ENCODE measurements at places on chromosomes 5 and 9.
A peak's percentile ranks its signal among the peaks of the same experiment; 100 is the strongest.

DNA sequence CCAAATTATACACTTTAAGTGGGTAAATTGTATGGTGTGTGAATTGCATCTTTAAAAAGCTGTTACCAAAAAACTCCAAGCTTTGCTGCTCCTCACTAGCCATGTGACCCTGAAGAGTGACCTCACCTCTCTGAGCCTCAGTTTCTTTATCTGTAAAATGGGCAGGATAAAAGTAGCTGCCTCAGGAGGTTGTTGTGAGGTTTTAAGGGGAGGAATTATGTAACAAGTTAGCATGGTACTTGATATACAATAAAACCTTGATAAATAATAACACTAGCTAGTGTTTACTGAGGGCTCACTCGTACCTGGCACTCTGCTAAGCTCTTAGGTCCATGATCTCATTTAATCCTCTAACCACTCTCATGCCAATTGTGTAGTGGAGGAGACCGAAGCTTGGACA is 19.0 kb upstream of the PHF19 start:
- no peak for DNase-seq

GRCh38 chr5:168168978-168169698 is 122.3 kb upstream of the WWC1 start:
- no peak for DNase-seq

GRCh38 chr9:93329629-93330280 is 121.7 kb upstream of the FAM120A start:
- DNase-seq, result no peak

DNA sequence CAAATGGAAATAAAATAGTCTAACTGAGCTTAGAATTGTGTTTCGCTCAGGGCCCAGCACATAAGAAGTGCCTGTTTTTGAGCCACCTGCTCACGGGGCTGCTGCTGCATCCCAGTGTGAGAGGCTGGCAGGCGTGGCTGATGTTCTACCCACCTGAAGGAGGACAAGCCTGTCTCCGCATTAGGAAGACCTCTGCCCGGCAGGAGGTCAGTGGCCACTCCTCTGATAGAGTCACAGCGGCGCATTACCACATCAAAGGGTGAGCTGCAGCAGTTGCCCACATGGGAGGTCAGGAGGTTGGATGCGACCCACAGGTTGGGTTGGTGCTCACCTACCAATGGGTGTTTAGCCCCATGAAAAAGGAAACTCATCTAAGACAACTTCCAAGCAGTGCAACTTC is 3.7 kb upstream of the SLC6A7 start:
- no peak for DNase-seq

DNA sequence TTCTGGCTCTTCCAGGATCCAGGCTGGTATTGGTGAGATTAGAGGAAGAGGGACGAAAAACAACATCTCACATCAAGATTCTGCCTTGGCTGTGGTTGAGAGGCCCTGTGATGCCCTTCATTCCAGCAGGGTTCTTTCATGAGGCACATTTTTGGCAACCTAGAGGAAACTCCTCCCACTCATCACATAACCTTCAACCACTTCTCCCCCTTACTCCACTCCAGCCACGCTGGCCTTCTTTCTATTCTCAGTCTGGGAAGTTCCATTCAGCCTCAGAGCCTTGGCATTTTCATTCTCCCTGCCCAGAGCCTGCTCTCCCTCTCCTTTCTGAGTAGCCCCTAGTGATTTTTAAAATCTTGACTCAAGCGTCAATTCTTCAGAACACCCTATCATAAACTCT is 337.5 kb downstream of the ZSWIM6 start:
- no peak for DNase-seq

GRCh38 chr5:58979090-58979489 is 396.2 kb downstream of the RAB3C start:
- DNase-seq, result no peak

DNA sequence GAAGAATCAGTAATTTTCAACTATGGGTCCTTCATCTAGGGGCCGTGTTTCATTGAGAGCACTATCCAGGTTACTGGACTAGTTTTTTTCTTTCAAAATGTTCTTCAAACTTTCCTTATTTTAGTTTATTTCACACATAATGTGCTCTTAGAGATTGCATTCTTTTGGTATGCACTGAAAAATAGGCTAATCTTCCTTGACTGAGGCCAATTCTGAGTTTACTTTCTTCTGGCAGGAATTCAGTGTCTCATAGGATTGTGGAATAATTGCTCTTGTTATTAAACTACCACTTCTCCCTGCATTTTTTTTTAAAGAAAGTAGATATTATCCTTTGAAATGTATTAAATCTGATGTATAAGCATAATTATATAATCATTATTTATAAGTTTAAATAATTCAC is 624.5 kb downstream of the RAB3C start:
- no peak for DNase-seq

- DNase-seq, result no peak
Observed at GRCh38 chr5:52523701-52524100, 264.0 kb upstream of the ITGA1 start.

DNA sequence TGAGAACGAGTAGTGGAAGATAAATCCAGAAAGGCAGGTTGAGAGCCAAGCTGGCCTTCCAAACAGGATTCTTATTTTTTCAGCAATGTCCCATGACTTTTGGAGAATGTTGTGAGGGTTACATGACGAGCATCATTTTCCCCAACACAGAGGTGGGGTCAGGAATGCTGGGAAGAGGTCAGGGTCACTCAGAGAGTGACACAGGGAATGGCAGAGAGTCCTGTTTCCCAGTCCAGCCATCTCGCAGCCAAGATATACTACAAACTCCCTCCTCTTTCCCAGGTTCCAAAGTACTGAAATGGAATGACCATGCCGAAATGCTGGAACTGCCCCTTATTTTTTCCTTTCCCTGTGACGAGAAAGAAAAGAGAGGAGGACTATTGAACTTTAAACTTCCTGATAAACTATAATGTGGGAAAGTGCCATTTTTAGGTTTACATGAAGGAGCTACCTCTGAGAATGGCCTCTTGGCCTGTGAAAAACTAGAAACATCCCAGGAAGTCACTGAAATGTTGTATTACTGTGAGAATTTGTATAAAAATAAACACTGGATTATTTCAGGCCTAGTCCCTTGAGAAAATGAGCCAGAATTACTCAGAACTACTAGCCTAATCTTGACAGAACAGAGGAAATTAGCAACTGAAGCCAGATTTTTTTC is 420.4 kb downstream of the CETN3 start:
- DNase-seq, result no peak

DNA sequence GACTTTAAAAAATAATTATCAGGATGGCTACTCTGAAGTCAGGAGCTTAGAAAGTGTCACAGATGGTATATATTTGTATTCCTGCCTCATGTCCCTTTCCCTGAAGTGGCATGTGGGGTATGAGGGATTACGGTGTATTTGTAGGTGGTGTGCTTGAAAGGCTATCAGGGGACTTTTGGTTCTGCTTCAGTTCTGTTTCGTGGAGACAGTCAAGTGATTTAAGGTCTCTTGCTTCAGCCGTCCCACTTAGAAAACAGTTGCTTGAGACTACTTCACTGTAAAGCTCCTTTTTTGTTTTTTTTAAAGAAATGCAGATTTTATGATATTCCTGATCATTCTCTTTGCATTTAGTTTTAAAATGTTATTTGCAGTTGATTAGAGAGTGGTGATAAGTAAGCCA is 18.3 kb downstream of the PARP8 start:
- DNase-seq, result no peak

DNA sequence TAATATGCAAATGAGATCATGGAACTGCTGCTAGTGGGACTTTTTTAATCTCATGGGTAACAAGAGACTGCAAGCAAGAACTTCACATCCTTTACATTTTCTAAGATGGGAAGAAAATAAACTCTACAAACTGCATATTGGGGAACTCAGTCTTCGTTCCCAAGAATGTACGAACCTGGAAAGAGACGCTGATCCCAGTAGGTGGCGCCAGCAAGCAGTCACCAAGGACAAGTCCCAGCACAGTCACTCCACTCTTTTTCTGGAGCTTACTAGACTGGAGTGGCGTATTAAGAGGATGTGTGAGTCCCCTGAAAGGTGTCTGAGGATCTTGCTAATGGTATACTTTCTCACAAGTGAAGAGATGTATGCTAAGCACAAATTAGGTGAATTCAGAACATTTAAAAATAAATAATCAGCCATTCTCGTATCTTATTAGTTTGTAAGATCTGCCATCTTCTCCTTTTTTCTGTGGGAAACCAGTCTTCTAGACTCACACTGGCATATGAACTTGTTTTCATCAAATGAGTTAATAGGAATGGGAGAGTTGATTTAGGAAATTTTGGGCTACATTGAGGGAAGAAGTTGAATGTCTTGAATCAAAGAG is 16.0 kb upstream of the PUM3 start:
- peak; percentile 34 for DNase-seq

DNA sequence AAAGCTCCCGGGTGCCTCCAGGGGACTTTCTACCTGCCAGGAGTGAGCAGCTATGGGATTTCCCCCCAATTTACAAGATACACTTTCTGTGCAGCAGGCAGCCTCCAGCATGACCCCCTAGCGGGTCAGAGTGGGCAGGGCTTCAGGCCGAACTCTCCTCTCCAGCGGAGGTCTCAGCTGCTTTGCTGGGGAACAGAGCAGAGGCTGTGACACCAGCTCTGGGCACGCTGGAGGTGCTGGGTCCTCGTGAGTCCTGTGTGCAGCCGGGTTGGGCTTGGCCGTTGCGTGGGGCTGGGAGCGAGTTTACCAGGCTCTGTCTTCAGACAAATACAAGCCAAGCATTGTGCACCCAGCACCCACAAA is 2.9 kb downstream of the NRARP start:
- DNase-seq, result no peak

- no peak for DNase-seq
Observed at GRCh38 chr5:146877783-146878475, 628 bp downstream of the PPP2R2B start.

DNA sequence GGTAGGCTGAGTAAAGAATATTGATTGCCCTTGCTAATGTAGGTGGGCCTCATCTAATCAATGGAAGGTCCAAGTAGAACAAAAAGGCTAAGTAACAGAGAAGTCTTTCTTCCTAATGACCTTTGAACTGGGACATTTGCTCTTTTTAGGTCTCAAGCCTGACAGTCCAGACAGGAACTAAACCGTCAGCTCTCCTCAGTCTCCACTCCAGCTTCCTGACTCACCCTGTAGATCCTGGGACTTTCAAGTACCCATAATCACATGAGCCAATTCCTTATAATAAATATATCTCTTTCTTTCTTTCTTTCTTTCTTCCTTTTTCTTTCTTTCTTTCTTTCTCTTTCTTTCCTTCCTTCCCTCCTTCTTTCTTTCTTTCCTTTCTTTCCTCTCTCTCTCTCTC is 479.5 kb upstream of the PAPPA start:
- no peak for DNase-seq

DNA sequence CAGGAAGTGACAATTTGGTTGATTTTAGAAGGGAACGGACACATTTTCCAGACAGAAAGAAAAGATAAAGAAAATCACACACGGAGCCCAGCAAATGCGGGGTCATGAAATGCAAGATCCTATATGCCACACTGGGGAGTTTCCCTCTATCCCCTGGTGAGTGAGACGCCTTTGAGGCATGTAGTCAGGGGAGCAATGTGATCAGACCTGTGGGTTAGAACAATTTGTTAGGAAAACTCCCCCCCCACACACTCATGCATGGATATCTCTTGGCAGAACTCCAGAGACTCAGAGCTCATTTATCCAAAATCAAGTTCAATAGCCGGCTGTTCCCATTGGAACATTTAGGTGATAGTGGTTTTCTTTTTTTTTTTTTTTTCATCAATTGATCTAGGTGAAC is 71.7 kb upstream of the TRIO start:
- no peak for DNase-seq

DNA sequence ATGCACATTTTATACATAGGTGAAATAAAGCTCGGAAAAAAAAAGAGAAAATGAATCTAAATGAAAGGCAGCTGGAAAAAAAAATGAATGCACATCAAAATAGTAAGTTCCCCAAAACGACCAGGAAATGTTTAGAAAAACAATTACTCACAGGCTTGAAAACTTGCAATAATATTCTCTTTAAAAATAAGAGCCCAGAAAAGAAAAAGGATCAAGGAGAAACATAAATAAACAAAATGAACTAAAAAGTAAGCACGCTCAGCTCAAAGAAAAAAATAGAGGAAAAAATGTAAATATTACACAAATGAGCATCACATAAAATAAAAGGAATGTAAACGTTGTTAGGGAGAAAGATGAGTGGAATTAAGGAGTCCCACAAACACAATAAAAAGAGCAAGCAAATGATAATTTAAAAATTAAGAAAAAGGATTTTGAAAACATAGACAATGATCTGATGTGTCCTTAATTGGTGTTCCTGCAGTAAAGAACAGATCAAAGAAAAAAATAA is 54.2 kb downstream of the SLC27A6 start:
- DNase-seq, result no peak

- DNase-seq, result no peak
Observed at GRCh38 chr9:10007356-10007755, 605.4 kb downstream of the PTPRD start.

GRCh38 chr5:174622067-174622466 is 102.3 kb upstream of the MSX2 start:
- no peak for DNase-seq

DNA sequence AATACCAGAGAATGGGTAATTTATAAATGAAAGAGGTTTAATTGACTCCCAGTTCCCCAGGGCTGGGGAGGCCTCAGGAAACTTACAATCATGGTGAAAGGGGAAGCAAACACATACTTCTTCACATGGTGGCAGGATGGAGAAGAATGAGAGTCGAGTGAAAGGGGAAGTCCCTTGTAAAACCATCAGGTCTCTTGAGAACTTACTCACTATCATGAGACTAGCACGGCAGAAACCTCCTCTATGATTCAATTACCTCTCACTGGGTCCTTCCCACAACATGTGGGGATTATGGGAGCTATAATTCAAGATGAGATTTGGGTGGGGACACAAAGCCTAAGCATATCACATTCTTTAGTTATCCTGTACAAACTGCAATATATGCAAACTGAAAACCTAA is 609.4 kb downstream of the MTRR start:
- DNase-seq, result no peak

DNA sequence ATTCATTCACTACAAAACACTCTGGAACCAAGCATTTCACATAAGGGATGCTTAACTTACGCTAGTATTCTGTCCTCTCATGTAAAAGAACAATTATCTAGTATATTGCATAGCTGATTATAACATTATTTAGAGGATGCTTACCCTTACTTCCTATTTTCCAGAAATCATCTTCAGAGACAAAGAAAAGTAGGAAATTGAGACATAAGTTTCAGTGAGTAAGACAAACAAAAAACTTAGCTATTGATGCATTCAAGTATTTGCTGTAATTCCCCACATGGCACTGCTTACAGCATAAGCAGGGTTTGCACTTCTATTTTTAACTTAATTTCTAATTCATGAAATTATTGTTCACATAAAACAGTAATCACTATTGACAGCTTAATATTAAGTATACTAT is 104.8 kb upstream of the SREK1 start:
- no peak for DNase-seq

DNA sequence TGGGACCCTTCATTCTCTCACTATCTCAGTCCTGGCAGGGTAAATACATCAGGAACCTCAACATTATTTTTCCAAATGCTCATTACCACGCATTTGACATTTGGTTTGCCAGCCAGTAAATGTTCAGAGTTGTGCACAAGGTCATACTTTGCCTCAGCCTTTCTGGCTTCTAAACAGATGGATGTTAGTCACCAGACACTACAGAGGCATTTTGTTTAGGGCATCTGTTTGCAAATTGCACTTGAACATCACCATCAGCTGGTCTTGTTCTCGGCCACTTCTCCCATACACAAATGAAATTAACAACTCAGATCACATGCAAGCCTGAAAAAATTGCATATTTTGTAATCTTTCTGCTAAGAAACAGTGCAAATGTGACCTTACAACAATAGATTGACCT is 75.0 kb upstream of the SLC1A1 start:
- no peak for DNase-seq

Measured in astrocyte of the cerebellum (primary cell).